ENCODE measurements at places on chromosomes 1 and 21.
A peak's percentile ranks its signal among the peaks of the same experiment; 100 is the strongest.

GRCh38 chr1:203911806-203912205, 50.4 kb downstream of the SNRPE start:
- no peak for DNase-seq

DNA sequence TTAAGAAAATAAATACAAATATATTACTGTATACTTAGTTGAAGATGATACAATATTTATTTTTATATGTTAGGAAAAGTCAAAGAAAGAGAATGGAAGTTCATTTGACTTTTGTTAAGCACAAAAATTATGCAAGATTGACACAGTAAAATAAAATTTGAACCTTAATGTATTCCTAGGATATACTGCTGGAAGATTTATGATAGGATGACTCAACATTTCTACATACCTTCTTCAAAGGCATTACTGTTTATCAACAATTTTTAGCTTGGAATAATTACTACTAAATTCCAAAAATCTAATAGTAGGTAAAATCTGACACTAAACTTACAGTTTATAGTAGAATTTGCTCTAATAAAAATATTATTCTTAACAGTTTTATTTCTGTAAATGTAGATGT, 257.3 kb upstream of the ADAMTS5 start:
- no peak for DNase-seq

- DNase-seq, result no peak
Observed at GRCh38 chr1:205018381-205018780, 24.6 kb upstream of the CNTN2 start.

DNA sequence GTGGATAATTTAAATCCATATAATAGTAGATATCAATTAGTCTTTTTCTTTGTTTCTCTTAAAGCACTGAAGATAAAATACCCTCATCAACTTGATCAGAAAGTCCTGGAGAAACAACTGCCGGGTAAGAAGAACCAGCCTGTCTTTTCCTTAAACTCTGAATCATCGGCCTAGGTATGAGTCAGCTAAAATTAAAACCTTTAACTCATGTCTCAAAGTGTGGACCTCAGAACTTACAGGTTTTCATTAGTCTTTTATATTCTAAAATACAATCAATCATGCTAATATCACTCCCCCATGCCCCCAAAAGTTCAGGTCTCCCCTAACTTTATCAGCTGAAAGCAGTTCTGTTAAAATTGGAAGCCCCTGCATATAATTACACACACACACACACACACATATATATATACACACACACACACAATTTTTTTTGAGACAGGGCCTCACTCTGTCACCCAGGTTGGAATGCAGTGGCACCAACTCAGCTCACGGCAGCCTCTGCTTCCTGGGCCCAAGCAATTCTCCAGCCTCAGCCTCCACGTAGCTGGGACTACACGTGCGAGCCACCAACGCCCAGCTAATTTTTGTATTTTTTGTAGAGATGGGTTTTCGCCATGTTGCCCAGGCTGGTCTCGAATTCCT, 61.3 kb downstream of the B3GALNT2 start:
- no peak for DNase-seq

- DNase-seq, result no peak
Observed at GRCh38 chr1:3079381-3080052, 10.5 kb downstream of the PRDM16 start.

DNA sequence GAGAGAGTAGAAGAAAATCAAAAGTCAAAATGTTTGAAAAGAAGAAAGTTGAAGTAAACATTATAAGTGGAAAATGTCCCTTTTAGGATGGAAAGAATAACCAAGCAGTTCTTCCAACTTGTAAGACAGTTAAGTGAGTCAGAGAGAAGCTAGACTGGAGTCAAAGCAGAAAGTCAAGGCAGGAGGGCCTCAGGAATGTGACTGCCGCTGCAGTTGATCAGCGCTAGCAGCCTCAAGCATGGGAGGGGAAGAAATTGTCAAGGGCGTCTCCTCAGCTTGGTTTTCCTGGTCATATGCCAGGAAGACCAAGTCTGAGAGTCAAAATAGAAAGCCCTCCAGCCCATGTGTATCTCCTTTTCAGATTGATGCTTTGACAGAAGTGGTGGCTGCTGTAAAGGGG, 23.2 kb downstream of the HAO2 start:
- no peak for DNase-seq

DNA sequence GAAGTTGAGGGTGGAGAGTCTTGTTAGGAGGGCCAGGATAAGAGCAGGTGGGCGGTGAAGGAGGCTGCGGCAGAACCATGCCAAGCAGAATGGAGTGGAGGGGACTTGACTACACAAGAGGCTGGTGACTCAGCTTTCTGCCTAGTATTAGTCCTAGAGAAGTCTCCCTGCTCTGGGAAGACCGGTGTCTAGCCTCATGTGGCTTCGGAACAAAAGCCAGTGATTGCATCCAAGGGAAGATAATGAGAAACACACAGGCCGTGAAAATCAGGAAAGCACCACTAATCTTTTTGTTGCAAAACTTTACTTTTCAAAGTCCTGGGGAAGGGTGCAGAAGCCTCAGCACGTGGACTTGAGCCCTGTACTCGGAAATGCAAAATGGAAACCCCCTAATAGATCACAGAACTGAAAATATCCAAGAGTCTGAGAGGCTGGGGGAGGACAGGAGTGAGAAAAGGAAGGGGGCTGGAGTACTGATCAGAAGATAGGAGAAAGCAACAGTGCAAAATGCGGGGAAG, 31.4 kb downstream of the DDR2 start:
- DNase-seq, result no peak

DNA sequence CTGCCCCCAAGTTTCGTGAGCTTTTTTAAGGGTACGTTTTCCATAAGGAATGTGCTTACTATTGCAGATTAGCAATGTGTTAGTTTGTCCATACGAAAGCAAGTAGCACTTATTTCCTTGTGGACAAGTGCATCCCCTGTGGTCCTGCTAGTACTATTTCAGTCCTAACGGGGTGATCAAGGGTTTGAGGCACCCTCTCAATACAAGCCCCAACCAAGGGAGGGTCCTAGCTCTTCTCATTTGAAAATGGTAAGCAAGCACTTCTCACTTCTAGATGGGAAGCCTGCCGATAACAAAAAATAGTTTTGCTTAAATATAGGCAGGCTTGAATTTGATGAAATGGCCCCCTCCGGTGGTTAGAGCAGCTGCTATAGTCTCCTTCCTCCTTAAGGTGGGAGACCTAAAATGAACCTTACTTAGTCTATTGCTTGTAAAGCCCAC, 64.0 kb upstream of the HMCN1 start:
- no peak for DNase-seq

DNA sequence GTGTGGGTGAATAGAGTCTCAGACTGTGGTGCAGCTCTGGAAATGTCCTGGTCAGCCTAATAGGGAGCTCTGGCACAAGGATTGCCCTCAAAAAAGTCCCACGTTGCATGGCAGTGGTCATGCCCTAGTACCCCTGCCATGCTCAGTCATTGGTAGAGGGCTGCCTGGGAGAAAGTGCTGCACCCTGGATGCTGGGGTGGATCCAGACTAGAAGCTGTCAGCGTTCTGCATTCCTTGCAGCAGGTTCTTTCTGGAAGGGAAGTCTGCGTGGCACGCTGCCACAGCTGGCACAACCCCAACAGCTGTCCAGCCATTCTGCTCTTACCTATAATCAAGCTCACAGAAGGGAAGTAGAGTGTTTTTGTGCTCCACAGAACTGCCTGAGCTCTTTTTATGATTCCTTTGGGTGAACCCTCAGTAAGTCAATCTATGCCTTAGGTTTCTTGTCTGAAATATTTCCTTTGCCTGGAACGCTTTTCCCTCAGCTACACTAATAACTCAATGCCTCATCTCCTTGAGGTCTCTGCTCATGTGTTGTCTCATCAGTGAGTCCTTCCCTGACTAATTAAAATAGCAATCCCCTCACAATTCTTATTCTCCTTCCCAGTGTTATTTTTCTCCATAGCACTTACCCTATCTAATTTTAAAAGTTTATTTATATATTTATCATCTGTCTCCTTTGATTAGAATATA, 61.5 kb upstream of the JAK1 start:
- DNase-seq, result no peak

DNA sequence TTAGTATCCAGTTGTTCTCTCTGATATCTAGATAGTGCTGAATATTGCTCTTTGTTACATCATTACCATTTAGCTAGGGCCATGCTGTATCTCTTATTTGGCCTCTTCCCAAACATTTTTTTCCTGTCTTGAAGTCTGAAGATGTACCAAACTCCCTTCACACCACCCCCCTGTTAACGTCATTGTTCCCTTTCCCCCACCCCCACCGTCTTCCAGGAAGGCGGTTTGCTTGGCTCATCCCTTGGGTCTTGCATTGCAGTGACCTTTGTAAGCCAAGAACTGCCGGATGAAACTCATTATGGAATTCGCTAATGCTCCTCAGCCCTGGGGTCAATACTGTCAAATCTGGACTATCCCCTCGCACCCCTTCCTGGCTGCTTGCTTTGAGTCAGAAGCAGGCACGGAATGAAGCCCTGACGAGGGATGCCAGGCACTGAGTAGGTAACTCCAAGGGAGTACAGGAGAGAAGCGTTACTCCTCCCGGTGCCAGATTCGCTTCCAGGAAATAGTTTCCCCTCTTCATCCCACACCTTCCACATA, 283.1 kb downstream of the TM2D1 start:
- DNase-seq, result no peak

GRCh38 chr1:203843435-203843834, 18.0 kb upstream of the SNRPE start:
- DNase-seq, result no peak

GRCh38 chr1:21541835-21542234, 32.6 kb downstream of the ALPL start:
- peak; percentile 11 for DNase-seq

DNA sequence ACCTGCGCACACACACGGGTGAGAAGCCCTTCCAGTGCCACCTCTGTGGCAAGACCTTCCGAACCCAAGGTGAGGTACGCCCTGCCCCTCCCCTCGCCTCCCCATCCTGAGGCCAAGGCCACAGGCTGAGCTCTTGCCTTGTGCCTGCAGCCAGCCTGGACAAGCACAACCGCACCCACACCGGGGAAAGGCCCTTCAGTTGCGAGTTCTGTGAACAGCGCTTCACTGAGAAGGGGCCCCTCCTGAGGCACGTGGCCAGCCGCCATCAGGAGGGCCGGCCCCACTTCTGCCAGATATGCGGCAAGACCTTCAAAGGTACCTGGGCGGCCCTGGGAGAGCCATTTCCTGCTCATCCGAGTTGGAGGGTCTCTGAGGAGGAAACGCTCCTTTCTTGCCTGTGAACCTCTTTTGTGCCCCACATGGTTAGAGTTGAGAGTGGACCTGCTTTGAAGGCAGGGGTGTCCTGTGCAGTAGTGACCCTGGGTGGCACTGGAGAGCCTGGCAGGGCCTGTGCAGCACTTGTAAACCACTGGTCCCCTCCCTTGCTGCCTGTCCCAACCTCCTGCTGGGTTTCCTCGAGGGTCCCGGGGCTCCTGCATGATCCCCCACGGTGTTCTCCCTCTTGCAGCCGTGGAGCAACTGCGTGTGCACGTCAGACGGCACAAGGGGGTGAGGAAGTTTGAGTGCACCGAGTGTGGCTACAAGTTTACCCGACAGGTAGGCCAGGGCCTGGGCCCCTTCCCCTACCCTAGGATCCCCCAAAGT, 8.5 kb downstream of the ZBTB48 start:
- no peak for DNase-seq
